Cardiac muscle cell (in vitro differentiated cells and primary cell): ENCODE measurements at places on chromosomes 7 and 10. TPM values are rescaled to one million over a fixed set of nuclear protein-coding genes. Genes with fewer than 3 reads are reported as not detected.

- DNase-seq: no peak
Observed at GRCh38 chr7:156438011-156438410, 202.6 kb upstream of the RNF32 start.

Gene ASCC1
- 41.3 and 47.9 TPM in 2 replicates for total RNA-seq

DNA sequence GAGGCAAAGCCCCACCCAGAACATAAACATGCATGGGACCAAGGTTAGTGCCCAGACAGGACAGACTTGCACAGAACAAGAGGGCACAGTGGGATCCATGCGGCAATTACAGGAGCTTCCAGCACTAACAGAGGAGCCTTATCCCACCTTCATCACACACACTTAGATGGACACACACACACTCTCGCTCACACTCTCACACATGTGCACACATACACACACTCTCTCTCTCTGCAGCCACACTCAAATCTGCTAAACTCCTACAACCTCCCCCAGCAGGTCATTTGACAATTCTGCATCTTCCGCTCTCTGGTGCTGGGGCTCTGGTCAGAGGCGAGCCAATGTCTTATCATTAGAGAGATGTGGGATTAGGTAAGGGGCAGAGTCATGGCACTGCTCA is 120.5 kb downstream of the UBE2H start:
- DNase-seq: no peak

DNA sequence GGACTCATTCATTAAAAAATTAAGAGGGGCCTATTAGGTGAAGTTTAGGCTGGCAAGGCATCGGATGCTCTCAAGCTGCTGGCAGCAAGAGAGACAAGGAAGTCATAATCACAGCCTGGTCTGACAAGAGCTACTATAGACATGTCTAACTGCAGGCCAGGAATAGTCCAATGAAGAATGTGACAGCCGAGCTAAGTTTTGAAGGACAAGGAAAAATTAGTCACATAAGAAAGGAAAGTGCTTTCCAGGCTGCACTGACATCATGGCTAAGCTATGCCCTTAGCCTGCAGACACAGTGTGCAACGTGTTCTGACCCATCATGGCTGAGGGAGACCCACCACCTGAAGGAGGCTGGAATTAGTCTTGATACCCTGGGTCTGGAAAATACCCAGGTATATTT is 281.1 kb downstream of the PLXNA4 start:
- DNase-seq: no peak

DNA sequence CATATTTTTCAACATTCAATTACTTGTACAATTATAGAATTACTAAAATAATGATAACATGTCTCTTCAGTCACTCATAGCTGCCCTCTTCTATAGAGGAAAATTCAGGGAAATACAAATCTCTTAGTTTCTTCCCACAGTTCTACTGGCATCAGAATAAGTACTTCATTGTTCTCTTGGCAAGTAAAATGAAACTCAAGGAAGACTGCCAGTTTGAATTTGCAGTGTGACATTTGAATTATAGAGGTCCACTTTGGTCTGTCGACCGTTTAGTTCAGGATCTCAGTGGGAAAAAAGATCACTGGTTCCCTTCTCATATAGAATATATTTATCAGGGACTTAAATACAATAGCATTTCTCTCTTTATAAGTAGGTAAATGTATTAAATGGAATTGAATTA is 114.5 kb downstream of the PON1 start:
- DNase-seq: no peak

Gene CLDN12
- 24.6 and 25.8 TPM in 2 replicates for total RNA-seq

Gene MEST
- 56.2 and 57.2 TPM in 2 replicates for total RNA-seq
